ENCODE measurements at places on chromosomes 1 and 21.
A peak's percentile ranks its signal among the peaks of the same experiment; 100 is the strongest.

DNA sequence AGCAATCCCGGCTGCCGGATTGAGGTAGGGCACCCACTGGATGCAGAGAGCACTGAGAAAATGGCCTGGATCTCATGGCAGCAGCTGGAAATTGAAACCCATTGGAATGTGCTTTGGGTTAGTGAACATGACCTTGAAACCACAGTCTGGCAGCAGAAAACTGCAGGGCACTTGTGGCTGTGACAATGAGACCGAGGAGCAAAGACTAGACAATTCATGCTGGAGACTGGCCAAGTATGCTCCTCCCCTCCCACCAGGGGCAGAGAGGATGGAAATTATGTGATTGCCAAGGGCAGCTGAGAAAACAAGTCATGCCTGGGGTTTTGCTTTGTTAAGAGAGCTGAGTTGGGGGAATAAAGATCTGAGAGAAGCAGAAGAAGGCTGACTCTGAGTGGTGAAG lies 60.7 kb downstream of the ZNF697 start:
- no peak for DNase-seq

DNA sequence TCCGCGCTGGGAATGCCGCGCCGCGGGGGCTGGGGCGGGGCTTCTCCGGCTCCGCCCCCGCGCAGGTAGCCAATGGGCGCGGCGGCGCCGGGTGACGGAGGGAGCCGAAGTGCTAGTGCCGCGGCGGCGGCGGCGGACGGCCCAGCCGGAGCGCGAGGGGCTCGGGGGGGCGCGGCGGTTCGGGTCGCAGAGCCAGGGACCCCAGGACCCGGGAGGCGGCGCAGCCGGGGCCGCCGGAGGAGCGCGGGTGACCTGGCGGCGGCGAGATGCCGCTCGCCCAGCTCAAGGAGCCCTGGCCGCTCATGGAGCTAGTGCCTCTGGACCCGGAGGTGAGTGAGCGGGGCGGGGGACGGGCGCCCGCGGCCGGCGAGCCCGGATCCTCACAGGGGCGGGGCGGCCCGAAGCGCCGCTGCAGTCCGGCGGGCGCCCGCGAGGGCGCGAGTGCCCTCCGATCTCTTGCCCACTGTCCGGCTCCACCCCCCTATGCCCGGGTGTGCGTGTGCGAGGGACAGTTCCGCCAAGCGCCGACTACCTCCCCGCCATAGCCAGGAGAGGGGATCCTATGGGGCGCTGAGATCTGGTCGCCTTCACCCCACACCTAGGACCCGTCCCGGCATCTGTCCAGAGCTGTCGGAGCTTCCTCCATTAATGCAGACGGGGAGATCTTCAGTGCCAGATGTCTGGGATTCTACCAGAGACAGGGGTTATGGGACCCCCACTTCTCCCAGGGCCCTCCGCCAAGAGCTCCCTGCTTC lies at the start of gene RPS6KA1:
Gene RPS6KA1, plus strand, starts transcription at position 107 of the 755 bp plus-strand sequence. Its CDS starts 160 bp downstream, at position 267.
- DNase-seq = no peak

GRCh38 chr21:28357743-28358142 lies 634.9 kb downstream of the LTN1 start:
- DNase-seq = no peak

DNA sequence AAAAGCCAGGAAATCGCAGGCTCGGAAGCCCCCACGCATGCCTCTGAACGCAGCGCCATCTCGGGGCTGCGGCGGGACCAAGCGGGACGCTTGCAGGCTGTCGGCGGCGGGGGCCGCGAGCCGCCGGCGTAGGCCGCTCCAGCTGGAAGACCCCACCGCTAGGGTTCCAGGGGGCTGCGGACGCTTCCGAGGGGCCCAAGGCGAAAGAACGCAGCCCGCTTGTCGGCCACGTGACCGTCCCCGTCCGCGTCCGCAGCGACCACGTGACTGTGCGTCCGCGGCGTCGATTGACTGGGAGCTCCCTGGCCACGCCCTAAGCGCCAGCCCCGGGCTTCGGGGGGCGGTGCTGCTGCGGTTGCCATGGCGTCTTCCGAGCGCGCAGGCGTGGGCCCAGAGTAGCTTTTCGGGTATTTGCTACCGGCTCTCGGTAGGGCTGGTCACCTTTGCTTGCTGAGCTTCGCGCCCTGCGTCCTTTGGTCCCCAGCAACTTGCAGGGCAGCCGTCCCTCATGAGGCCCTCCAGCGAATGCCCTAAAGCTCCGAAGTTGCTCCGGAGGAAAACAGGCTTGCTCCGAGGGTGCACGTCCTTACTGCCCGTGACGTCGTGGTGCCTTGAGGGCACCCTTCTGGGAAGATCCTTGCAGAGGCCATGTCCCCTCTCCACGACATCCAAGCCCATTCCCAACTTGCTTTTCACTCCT lies 197.2 kb downstream of the DYRK1A start:
- DNase-seq = peak; percentile 69

- no peak for DNase-seq
Measured at GRCh38 chr1:9201401-9202239, 33.0 kb upstream of the H6PD start.

GRCh38 chr1:93681989-93682412 lies 364 bp upstream of the BCAR3 start:
- DNase-seq = peak; percentile 58
